ENCODE measurements at places on chromosomes 12 and 14.
A peak's percentile ranks its signal among the peaks of the same experiment; 100 is the strongest.

- no peak for DNase-seq
Observed at GRCh38 chr12:120136093-120136770, 19.7 kb upstream of the RAB35 start.

GRCh38 chr14:100359881-100360280, 36.7 kb downstream of the SLC25A47 start:
- no peak for DNase-seq

GRCh38 chr14:52272375-52272774, 4.9 kb downstream of the PTGDR start:
- no peak for DNase-seq

DNA sequence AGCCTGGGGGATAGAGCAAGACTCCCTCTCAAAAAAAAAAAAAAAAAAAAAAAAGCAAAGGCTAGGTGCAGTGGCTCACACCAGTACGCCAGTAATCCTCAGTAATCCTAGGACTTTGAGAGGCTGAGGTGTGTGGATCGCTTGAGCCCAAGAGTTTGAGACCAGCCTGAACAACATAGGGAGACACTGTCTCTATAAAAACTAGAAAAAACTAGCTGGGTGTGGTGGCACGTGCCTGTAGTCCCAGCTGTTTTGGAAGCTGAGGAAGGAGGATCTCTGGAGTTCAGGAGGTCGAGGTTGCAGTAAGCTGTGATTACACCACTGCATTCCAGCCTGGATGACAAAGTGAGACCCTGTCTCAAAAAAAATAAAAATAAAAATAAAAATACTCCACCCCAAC, 8.9 kb upstream of the RBM25 start:
- no peak for DNase-seq

DNA sequence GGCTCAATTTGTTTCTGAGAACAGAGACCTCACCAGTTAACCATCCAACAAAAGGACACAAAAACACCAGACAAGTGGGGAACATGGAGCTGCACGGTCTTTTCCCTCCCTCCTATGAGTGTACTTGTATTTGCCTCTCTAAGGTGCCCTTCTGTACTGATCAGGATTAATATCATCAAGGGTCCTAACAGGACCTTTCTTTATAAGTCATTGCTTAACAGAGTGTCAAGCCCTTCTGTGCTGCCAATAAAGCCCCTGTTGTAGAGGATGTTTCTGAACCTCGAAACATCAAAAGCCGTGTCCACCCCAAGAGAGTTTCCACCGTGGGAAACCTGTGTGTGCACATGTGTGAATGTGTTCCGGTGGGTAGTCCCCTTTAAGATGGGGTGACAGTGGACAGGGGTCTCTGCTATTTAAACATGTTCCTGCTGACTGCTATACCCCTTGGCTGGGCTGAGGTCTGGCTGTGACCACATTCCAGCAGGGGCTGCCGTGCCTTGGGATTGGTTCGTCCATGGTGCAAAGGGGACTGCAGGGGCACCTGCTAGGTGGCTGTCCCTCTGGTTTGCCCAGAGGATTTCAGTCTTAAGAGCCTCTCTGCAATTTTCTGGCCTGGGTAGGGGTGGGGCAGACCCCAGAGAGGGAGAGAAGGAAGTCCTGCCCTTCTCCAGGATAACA, 6.0 kb downstream of the ESRRB start:
- no peak for DNase-seq

GRCh38 chr12:25347716-25348592, 97.2 kb upstream of the KRAS start:
- DNase-seq: no peak

- no peak for DNase-seq
Observed at GRCh38 chr12:74535536-74535935, 2.1 kb upstream of the ATXN7L3B start.

- no peak for DNase-seq
Observed at GRCh38 chr12:98352218-98352811, 163.1 kb upstream of the TMPO start.

DNA sequence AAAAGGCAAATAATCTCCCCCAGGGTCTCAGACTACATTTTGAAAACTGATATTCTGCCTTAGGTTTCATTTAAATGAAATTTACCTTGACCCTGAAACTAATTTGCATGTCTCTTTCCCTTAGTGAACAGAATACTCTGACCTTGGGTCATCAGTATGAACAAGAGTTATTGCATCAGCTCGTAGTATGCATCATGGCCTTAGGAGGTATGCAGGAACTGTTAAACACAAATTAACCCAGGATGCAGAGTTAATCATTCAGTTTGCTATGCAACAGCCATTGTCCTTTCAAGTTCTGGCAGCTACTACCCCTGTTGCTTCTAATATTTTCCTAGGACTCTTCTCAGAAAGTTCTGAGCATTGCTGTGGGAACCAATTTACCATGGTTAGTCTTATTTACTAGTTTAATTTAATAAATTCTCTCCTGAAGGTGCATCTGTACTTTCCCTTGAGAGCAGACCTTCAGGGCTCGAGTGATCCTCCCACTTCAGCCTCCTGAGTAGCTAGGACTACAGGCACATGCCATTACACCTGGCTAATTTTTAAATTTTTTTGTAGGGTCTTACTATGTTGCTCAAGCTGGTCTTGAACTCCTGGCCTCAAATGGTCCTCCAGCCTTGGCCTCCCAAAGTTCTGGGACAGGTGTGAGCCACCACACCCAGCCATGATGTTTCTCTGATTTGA, 126.7 kb downstream of the TTC6 start:
- DNase-seq: no peak

GRCh38 chr12:57541717-57542116, 5.3 kb downstream of the DCTN2 start:
- DNase-seq: no peak

DNA sequence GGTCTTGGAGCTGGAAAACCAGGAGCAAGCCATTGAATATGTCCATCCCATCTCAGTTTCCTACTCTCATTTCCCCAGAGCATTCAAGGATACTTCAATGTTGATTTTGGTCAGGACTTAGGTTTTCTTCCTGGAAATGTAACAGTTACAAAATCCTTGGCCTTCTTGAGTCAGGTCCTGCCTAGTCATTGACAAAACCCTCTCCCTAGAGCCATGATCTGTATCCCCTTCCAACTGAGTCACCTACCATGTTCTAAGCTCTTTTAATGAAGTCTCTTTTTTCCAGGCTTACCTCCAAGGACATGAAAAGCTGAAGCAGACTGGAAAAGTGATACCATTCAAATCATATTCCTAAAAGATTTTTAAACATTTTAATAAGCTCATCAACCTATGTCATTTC, 549.2 kb downstream of the GALC start:
- DNase-seq: no peak

DNA sequence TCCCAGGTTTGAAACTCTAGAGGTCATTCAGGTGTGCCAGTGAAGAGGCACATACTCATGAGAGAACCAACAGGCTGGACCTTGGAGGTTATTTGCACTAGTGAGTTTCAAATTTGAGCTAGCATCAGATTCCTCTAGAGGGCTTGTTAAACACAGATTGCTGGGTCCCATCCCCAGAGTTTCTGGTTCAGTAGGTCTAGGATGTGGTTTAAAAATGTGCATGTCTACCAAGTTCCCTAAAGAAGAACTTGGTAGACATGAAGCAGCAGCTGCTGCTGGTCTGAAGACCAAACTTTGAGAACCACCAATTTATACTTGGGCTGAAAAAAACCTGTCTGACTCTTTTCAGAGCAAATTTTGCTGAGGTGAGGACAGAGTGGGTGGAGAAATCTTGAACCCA, 61.7 kb downstream of the SUSD6 start:
- no peak for DNase-seq

DNA sequence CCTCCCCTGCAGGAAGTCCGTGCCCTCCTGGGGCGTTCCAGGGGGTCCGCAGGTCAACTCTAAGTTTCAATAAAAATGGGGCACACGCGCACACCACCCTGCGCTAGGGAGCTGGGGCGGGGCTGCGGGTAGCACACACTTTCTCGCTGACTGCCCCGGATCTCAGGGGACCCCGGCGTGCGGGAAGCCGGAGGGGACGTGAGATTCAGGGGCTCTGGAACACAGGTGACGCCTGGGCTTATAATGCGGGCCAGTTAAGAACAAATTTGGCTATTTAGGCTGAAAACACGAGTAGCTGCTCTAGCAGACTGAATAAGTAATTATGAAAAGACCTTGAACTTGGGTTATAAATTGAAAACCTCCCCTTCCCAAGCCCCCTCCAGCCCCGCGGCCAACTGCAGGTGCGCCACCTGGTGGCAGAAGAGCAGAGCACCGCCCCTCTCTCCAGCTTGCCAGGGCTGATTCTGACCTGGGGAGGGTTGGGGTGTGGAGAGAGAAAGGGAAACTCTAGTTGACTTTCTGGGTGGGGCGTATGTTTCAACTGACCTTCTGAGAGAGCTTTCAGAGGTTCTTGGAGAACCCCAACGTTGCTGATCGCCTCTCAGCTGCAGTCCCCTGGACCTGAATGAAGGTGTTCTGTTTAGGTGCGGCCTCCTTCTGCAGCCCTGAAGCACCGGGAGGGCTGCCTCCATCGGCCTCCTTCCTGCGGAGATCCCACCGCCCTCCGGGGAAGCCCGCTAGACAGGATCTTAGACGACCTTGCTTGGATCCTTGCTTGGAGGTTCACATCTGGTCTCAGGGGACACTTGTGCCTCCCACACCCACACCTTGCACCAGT, 118.4 kb upstream of the EVL start:
- DNase-seq: no peak

DNA sequence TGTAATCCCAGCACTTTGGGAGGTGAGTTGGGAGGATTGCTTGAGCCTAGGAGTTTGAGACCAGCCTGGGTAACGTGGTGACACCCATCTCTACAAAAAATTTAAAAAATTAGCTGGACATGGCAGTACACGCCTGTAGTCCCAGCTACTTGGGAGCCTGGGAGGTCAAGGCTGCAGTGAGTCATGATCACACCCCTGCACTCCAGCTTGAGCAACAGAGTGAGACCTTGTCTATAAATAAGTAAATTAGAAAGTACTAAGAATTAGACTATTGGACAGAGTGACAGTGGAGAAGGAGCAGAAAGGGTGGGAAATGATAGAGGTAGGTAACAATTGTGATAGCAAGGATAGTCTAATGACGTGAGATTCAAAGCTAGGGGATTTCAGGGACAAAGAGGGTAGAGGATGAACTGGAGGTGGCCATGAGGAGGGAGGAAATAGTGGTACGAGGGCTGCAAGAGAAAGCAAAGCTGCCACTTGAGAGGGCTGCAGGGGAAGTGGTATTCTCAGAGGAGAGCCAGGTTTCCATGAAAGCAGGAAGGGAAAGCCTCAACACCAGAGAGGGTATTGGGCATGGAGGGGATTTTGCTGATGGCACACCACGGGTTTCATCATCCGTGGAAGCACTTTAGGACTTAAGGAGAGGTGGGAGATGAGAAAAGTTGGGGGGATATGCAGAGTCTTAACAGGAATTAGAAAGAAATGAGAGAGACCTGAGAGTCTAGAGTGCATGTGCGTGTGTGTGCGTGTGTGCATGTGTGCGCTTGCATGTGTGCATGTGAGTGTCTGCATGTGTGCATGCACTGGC, 85.6 kb downstream of the SYNE2 start:
- DNase-seq: no peak

DNA sequence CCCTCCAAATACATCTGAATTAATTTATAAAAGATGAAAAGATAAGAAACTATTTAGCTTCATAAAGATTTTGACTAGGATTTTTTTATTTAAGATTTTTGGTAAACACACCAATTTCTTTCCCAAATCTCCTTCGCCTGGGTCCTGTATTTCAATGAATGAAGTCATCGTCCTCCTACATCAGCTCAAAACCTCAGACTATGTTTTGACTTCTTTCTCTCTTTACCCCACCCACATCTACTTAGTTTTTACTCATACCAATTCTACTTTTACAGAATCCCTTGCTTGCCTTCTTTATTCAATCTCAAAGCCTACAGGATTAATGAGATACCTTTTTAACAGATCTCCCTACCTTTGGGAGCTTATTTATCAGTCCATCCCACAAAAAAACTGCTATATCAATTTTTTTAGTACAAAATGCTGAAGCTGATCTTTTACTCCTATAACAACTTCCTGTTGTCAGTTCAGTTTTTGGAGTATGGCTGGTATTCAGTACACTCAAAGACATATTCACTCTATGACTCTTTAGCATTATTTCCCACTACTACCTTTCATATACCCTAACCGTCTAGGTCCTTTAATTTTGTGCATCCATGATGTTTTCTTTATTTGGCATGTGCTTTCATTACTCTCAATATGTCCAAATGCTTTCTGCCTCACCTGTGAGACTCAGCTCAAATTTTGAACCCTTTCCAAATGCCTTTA, 18.7 kb upstream of the CCDC91 start:
- DNase-seq: no peak

- DNase-seq: peak; percentile 61
Observed at GRCh38 chr12:11838403-11838802, 188.9 kb downstream of the ETV6 start.

DNA sequence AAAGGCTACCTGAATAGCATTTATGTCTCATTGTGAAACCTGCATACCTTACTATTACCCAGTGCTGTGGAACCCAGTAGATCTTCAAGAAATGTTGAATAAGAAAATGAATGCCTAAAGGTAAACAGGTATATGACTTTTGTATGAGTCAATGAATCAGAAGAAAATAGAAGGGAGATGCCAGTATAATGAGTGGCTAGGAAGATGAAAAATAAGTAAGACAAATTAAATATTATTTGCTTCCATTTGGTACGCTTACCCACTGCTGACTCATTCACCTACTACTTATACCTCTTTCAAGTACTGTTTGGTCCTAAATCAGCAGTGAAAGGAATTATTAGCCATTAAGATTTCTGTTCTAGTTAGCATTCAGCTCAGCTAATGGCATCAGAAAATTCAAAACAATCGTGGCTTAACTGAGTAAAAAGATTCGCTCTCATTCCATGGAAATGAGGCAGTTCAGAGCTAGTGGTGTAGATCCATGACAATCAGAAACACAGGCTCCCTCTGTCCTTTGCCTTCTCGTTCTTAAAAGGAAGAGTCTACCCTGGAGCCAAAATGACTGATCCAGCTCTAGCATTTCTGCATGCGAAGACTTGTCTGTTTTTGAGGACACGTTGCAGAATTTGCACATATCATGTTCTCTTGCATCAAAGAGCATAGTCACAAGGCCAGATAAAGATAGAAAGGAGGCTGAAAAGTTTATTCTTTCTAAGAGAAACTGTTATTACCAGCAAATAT, 705.8 kb upstream of the USP15 start:
- no peak for DNase-seq

- DNase-seq: no peak
Observed at GRCh38 chr12:85253853-85254252, 26.2 kb upstream of the ALX1 start.

DNA sequence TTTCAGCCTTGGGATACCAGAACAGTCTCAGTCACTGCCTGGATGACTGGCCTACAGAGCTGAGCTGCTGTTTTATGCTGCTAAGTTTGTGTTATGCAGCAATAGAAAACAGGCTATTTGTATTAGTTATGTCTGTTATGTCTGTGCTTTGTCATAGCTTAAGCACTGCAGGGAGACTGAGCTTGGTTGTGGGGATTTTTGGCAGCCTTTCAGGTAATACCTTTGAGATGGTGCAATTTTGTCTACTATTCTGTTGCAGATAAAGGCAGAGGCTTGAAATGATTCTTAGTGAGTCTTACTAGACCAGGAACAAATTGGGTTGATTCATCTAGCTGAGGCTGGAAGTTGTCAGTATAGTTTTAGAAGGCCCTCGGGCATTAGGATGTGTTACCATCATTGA, 201.3 kb upstream of the RBM19 start:
- no peak for DNase-seq

GRCh38 chr12:1946296-1946695, 27.8 kb upstream of the CACNA2D4 start:
- DNase-seq: no peak
